ENCODE measurements at places on chromosomes 1 and 21.

GRCh38 chr1:216723274-216723780, at the start of gene ESRRG:
TSS of gene ESRRG (minus strand) at chr1:216723429. CDS start at chr1:216723299, 130 bp downstream.
- DNase-seq, result no peak

GRCh38 chr1:17539477-17540254, at the start of gene ARHGEF10L:
TSS of gene ARHGEF10L (plus strand) at chr1:17539698. CDS start at chr1:17580596, 40,898 bp downstream.
- no peak for DNase-seq

DNA sequence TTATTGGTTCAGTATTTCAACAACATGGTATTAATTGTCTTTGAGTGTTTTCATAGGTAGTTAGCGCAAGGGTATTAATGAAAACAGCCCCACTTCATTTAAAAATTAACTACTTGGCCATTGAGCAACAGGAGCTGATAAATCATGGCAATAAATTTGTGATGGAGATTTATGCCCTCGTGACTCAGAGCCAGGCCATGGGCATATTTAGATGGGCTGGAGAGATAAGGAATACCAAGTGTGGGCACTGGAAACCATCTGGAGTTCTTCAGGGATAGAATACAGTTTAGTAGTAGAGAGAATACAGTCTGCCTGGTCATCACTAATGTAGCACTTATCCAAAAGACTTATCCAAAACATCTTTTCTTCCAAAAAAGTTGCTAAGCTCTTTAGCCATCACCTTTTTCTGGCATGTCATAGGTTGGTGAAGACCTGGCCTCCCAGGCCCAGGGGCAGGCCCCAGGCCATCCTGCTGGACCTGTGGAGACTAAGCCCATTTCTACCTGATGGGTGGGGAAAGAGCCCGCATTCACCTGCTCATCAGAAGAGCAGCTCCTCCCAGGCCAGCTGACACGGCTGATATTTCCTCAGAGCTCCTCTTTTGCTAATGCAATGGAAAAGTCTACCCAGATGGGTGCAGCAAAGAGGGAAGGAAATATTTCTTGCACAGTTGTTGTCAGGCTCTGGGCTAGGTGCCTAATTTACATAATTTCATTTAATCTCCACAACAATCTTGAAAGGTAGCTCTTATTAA, 238.0 kb downstream of the TM2D1 start:
- no peak for DNase-seq

- peak; percentile 11 for DNase-seq
Measured at GRCh38 chr1:85495556-85495955, 30.6 kb upstream of the DDAH1 start.

Measured in fibroblast of the aortic adventitia (primary cell).